IPS-NIHi11 (cell line): ENCODE measurements at places on chromosomes 5 and 9.

GRCh38 chr5:140795259-140795641, 598 bp downstream of the PCDHA2 start:
- peak; percentile 41 for DNase-seq

GRCh38 chr9:83563360-83563759, 25.2 kb upstream of the FRMD3 start:
- DNase-seq: no peak

GRCh38 chr5:15234366-15234765, 265.6 kb upstream of the FBXL7 start:
- peak; percentile 28 for DNase-seq

DNA sequence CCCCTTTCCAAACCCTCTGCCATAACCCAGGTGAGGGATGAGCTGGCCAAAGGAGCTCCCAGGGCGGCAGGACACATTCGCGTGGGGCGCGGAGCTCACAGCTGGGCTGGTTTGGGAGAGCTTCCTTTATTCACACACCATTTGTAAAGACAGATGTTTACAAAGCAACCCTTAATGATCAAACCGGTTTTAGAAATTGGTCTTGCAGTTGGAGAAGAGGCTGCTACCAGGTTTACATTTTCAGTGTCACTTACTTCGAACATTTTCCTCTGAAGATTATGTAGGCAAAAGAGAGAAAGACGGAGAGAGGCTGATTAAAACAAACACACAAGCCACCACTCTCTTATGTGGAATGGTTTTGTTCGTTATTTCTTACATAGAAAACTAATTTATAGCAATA, 648.7 kb downstream of the IRX1 start:
- DNase-seq: no peak

DNA sequence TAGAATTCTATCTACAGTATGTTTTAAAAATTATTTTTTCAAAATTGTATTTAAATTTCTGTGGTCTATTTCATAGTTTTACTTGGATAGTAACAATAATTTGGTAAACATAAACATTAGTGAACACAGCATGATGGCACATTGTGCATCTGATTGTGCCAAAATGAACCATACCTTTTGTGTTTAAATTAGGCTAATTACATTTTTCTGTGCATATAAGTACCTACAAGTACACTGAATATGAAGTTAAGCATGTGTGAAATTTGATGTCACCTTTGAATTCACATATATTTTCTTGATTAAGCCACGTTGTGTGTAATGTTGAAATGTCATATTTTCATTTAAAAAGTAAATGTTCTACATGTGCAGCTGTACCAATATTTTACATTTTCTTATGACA, 13.4 kb downstream of the PBX3 start:
- DNase-seq: no peak

- DNase-seq: peak; percentile 64
Measured at GRCh38 chr9:135552698-135553171, 6.8 kb downstream of the OBP2A start.

- no peak for DNase-seq
Measured at GRCh38 chr5:173496883-173497255, 119.6 kb downstream of the BOD1 start.

GRCh38 chr9:1490341-1491232, 440.4 kb downstream of the DMRT2 start:
- no peak for DNase-seq

- no peak for DNase-seq
Measured at GRCh38 chr5:151751091-151751490, 7.3 kb downstream of the ATOX1 start.
